ENCODE measurements at places on chromosomes 12 and 14.

DNA sequence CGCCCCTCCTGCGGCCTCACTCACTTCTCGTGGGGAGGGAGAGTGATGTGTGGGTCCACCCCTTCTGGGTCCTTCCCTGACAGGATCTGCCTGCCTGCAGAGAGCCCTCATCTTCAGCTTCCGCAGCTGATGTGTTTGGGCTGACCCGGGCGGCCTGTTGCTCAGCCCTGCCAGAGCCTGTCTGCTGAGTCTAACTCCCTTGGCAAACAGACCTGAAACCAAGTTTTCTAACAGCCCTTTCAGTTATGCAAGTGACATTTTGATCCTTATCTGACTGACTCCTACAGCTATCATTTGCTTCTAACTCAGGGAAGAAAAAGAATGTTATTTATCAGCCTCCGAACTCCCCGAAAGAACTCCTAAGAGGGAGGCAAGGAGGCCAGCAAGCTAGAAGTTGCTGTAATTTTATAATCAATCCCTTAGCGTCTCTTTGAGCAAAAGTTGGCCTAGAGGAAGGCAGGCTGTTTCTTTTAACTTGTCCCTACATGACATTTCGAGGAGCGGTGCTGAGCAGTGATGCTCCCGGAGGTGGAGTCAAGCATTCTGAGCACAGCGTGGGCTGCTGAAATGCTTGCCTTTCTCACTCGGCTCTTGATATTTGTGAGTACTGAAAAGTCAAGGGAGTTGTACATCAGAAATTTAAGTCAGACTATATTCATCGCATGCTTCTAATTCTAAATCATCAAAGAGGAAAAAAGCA is 31.5 kb upstream of the CACNA2D4 start:
- no peak for DNase-seq

DNA sequence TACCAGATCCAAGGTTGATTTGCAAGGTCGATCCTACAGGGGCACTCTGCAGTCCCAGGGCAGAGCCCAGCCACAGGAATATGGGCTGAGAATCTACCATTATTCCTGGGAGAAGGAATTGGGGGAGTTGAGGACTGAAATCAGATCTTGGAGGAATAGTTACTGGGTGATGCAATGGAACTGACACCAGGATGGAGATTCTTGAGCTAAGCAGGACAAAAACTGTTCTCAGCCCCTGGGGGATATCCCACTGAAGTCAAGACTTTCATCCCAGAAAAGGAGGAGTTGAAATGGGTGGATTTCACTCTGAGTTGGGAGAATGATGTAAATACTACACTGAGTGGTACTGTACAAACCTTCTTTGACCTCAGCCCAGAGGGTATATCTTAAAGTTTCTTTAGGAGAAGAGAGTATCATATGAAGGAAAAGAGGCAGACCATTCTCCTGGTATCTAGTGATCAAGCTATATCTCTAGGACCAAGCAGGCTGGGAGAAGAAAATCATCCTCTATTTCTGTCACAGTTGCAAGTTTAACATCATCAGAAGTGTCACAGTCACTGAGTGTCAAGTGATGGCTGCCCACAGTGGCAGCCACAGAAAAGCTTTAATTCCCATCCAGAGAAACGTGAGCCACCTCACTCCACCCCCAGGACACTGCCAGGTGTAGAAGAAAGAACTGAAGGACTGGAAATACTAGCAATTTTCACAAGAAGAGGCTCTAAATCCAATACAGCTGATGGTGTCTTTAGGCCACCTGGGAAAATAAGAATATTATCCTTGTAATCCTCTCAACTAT is 181.9 kb downstream of the NUAK1 start:
- DNase-seq, result no peak

- no peak for DNase-seq
Observed at GRCh38 chr12:113241191-113242025, 20.1 kb downstream of the TPCN1 start.

DNA sequence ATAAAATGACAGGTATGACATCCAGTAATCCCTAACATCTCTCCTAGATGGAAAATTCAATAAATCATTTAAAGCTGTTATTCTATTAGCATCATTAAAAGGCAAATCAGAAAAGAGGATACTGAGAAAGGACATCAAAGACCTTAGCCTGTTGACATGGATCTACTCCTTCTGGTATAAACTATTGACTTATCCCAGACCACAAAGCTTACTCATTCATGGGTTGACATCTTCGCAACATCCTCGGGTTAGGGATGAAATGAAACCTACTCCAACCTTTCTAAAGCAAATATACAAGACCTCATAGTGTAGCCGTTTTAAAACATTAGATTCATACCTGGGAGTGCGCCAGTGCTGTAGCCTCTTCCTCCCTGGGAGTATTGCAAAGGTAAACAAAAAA is 191.5 kb upstream of the BTG1 start:
- DNase-seq, result no peak

DNA sequence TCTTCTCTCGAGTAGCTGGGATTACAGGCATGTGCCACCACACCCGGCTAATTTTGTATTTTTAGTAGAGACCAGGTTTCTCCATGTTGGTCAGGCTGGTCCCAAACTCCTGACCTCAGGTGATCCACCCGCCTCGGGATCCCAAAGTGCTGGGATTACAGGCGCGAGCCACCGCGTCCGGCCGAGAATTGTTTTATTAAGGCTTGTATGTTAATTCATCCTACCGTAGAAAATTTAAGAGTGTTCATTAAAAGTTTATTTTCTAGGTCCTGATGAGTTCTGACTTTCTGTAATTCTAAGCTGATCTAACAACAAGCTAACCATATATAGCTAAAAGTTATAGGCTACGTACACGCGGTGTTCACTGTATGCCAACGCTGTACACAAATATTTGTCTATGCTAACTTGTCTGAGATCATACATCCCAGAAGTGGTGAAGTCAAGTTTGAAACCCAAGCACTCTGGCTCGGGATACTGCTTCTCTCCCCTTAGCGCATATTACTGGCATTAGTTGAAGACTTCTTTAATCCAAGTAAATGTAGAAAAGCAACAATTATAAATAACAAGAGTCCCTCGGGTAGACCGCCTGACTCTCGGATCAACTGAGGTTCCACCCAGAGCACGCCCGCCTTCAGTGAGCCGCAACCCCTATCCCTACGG is 570 bp upstream of the MRPS35 start:
- no peak for DNase-seq

- DNase-seq, result no peak
Observed at GRCh38 chr12:65879878-65880277, 55.6 kb downstream of the HMGA2 start.

- DNase-seq, result no peak
Observed at GRCh38 chr14:36238666-36239363, 62.3 kb upstream of the PTCSC3 start.

DNA sequence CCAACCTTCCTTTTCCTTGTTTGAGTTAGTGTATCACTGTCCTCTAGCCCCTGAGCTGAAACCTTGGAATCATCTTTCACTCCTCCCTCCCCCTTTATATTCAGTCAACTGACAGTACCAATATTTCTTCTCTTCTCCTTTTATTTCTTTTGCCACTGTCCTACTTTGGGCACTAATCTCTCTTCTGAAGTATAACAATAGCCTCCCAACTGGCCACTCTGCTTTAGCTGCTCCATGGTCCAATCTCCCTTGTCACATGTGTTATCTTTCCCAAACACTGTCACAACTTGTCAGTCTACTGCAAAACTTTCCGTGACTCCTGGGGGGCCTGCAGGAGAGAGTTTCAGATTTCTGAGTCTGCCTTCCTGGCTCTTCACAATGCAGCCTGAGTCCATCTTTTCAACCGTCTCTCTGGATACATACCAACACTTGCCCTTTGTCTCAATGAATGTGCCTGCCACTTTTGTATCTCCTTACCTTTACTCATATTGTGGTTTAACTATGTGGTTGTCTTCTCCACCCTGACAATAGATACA is 471.2 kb downstream of the DIO2 start:
- DNase-seq, result no peak
